Spinal cord (tissue), 10 donors: ENCODE measurements at places on chromosomes 12 and 14. TPM values are rescaled to one million over a fixed set of nuclear protein-coding genes. Genes with fewer than 3 reads are reported as not detected.

The LMNTD1 gene
- 1.1 TPM for polyA plus RNA-seq

The OR4N5 gene
- polyA plus RNA-seq, result not detected

The REP15 gene
- 1.1 TPM for polyA plus RNA-seq

GRCh38 chr12:54033980-54034784, 1.3 kb downstream of the HOXC5 start:
- no peak for DNase-seq

GRCh38 chr12:67939611-67940010, 49.6 kb upstream of the IFNG-AS1 start:
- DNase-seq, result no peak

GRCh38 chr12:59887178-59887577, 291.3 kb downstream of the SLC16A7 start:
- no peak for DNase-seq

- DNase-seq, result no peak
Observed at GRCh38 chr12:130924966-130925665, 28.6 kb upstream of the ADGRD1 start.

DNA sequence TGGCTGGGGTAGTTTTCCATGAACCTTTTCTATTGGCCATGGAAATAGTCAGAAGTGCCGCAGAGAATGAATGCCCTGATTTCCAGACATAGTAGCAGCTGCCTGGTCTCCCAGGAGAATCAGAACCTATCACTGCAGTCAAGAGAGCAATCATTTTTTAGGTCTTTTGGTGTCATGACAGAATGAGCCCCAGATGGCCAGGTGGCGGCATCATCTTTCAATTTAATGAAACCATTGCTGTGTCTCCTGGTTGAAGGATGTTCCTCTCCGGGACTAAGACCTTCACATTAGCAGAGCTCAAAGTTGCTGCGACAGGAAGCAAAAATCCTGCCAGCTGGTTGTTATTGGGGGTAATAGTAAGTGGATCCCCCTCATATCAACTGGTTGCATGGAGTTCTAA, 18.8 kb downstream of the TNFAIP2 start:
- DNase-seq, result no peak

GRCh38 chr12:80632835-80633234, 74.6 kb upstream of the MYF6 start:
- DNase-seq, result no peak

GRCh38 chr14:91745344-91745743, 13.5 kb upstream of the CATSPERB start:
- no peak for DNase-seq

- DNase-seq, result no peak
Observed at GRCh38 chr12:96049101-96049500, 13.7 kb upstream of the LTA4H start.

GRCh38 chr12:118304093-118304492, 68.6 kb downstream of the TAOK3 start:
- DNase-seq, result no peak

- DNase-seq, result no peak
Observed at GRCh38 chr14:39847852-39848251, 415.6 kb upstream of the FBXO33 start.

DNA sequence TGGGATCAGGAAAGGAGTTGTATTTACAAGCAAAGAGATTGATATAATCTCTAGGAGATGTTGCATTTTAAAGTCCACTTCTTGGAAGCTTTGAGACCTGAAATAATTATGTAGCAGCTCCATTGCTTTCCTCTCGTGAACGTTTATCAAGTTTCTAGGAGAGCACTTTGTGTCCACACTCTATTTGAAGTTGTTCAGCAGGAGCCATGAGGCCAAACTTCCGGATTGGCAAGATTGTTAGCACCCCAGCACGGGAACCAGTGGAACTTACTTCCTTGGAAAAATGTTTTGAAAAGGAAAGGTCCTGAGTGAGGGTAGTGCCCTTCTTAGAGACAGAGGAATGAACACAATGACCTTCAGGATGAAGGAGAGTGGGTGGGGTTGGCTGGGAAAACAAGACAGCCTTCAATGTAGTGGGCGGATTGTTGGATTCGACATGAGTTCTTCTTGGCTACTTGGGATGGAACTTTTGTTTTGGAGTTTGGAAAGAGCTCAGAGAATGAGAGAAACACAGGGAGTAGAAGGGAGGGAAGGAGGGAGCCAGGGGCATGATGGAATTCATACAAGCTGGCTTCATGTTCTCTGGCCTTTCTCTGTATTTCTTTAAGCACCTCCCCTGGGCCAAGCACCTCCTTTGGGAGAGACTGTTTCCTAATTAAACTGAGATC, 23.8 kb upstream of the CISTR start:
- DNase-seq, result no peak

- no peak for DNase-seq
Observed at GRCh38 chr12:107533218-107533617, 152.4 kb upstream of the PWP1 start.

DNA sequence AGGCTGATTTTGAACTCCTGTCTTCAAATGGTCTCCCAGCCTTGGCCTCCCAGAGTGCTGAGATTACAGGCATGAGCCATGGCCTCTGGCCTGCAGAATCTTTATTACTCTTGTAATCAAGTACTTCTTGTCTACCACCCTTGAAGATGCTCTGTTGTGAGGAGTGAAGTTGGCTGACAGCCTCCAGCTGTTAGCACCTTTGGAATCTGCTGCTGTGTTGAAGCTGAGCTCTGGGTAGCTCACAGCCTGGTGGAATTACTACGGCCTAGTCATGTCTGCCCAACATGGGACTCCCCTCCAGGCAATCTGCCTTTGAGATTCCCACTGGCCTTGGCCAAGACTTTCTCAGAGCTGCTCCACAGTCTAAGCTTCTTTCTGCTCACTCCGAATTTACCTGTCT, 5.8 kb upstream of the C12orf75 start:
- DNase-seq, result no peak

- no peak for DNase-seq
Observed at GRCh38 chr12:92255741-92256140, 110.1 kb upstream of the BTG1 start.
